ENCODE measurements at places on chromosomes 7 and 10.

GRCh38 chr10:17394854-17395253 is 59.5 kb downstream of the ST8SIA6 start:
- DNase-seq: no peak

DNA sequence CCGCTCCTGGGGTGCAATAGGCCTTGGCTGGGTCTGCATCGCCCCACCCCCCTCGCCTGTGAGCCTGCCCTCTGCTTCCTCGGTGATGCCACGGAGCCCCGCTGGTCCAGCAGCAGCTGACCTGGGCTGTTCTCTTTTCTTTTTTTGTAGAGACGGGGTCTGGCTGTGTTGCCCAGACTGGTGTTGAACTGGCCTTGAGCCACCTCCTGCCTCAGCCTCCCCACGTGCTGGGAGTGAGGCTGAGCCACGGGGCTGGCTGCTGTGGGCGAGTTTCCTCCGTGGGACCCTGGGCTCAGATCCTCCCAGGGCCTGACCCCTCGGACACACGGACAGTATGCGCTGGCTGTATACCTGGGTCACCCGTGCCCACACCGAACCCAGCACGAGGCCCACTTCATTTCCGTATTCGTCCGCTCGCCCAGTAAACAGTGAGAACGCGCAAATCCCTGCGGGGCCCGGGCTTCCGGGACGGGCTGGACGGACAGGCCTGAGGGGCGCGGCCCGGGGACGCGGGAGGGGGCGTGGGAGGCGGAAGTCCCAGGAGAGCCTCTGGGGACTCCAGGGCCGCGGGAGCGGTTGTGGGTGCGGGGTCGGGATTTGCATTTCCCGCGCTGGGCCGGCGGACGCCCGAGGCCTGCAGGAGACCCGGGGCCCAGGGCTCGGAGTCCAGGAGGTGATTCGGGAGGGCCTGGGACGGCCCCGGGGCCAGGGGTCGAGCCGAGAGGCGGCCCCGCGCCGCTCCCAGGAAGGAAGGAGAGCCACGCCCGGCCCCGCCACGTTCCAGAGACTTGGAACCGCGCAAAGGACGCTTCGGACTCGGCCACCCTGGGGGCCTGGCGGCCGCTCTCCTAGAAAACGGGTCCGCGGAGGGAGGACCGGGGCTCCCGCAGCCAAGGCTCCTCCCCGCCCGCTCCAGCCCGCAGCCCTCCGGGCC is 57.7 kb upstream of the DNAJB6 start:
- no peak for DNase-seq

- DNase-seq: no peak
Measured at GRCh38 chr7:90230834-90231233, 14.1 kb upstream of the CFAP69 start.

DNA sequence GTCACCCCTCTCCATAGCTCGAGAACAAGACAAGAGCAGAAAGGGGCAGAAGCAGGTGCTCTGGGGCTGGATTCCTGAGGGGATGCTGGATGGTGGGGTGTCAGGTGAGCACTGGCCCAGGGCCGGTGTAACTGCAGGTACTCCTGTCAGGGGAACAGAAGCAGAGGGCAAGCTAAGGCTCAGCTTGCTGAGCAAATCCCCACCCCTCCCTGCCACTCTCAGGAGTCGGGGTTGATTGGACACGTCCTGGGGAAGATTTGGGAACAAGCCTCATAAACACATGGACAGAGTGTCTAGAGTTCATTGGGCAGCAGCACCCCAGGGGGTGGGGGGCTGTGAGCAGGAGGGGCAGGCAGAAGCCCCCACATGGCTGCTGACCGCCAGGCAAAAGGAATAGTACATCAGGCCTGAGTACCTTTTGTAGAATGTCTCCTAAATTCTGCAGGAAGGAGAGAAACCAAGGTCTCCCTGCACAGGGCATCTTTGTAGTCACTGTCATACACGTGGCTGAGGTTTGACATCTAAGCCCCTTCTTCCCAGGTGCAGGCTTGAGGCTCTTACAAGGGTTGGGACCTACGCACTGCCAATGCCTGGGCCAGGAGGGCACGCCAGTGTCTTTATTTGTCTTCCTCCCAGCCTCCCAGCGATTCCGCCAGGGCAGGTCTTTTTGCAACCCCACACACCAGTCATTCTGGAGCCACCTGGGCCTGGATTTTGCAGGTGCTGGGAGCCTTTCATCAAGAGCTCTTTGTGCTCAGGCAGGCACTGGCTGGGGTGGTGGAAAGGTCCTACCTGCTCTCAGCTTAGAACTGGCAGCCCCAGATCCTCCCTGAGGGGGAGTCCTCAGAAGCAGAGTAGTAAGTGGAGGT is 2.8 kb downstream of the CALML3 start:
- DNase-seq: no peak

DNA sequence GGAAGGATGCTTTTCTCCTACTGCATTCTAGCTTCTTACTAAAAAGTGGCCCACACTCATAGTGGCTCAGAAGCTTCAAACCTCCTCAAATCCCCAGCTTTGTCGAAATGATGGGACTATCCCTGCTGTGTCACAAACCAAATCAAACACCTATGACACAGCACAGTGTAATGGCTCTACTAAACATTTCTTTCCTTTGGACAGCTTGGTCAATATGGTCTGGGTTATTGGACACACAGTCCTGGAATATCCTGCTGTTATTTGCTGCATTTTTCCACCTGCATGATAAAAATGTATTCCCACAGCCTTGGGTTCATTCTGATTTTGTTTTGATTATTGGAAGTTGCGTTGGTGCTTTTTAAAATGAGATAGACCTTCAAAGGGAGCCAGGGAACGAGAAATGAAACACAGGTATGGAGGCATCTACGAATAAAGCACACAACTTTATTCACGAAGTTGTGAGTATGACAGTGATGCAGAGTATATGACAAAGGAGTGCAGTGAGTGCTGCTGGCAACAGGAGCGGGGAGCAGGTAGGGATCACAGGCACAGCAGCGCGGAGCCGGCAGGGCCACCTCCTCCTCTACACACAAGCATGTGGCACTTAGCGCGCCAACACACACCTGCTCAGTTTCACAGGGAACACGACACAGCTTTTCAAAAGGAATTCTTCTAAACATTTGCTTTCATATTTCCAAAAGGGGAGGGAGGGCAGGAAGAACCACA is 26.5 kb upstream of the AFAP1L2 start:
- no peak for DNase-seq

GRCh38 chr7:130961128-130961601 is 227.2 kb upstream of the KLF14 start:
- DNase-seq: peak; percentile 96

- DNase-seq: no peak
Measured at GRCh38 chr10:5400468-5401240, 4.0 kb downstream of the TUBAL3 start.

Data from activated CD4-positive, alpha-beta T cell treated with anti-CD3 and anti-CD28 coated beads, Interleukin-2, amount 50 U/mL, for 16 hours (primary cell).